ENCODE measurements at places on chromosomes 12 and 14. TPM values are rescaled to one million over a fixed set of nuclear protein-coding genes. Genes with fewer than 3 reads are reported as not detected.

Gene DNAL1
- total RNA-seq, result 13.4 TPM

Gene RPGRIP1
- total RNA-seq, result 0.35 TPM

Gene CPSF2
- 58.9 TPM for total RNA-seq

Gene RNASE7
- total RNA-seq, result 0.66 TPM

DNA sequence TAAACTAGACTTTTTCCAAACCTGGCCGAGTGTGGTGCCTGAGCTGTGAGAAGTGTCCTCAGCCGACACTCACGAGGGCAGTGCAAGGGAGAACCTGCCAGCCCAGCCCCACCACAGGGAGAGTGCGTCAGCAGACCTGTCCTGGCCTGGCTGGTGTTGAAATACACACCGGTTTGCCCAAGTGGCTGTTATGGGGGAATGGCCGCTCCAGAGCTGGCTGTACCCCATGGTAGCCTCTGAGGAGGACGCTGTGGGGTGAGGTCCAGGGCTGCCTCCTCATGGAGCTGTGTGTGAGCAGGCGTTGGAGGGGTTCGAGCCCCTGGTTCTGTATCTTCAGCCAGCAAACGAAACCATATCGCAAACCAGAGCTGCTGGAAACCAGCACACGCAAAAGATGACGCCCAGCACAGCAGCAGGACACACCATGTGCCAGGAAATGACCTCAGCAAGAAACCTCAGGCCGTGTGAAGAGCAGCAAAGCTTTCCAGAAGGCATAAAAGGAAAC lies 9.4 kb downstream of the ANKRD9 start:
- H3K4me1 ChIP-seq, result no peaks in the 10 kb centered on the region
- DNase-seq, result no peak
- H3K27me3 ChIP-seq, result no peaks in the 10 kb centered on the region
- H3K4me3 ChIP-seq, result no peak overlapping the region
- peaks cover 13% of the 10 kb centered on the region for H3K36me3 ChIP-seq

DNA sequence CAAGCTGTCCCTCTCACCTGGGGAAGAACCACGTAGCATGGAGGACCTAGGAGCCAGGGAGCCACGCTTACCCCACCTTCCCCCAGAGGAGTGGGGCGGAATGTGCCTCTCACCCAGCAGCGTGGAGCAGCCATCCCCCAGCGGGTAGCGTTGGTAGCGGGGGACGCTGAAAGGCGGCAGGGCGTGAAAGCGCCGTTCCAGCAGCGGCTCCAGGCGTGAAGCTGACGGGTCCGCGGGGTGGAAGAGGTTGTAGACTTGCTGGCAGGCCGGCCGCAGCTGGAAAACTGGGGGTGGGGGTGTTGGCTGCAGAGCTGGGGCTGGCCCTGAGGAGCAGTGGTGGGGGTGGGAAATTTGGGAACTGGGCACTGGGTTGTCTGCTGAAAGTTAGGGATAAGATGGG lies 11.9 kb downstream of the ARL6IP4 start:
- no peak overlapping the region for H3K27ac ChIP-seq
- no peak for DNase-seq
- H3K4me3 ChIP-seq, result no peak overlapping the region
- no peaks in the 10 kb centered on the region for H3K27me3 ChIP-seq
- no peaks in the 10 kb centered on the region for H3K4me1 ChIP-seq
